HCT116 (cell line): ENCODE measurements at places on chromosomes 16 and 17.

DNA sequence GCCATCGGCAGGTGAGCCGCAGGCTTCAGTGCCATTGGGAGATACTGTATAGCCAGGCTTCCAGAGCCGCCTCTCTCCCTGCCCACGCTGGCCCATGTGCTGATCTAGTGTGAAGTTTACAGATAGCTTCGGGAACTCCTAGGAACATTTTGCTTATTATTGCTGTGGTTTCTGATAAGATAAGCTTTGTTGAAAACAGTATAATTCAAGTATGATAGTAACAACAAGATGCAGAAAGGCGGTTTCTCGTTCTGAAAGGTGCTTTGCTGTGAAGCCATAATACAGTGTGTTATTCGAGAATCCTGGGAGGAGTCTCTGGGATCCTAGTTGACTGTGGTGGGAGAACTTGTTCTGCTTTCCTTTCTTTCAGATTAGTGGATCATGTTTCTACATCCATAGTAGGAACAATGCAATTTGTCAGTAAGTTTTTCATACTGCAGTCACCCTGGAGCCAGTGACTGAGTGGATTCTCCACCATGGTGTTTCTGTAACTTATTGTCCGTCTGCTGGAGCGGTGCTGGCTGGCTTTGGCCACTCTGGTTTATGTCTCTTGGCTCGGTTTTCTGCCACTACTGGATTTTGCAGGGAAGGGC is 31.5 kb downstream of the RAB11FIP3 start:
- DNase-seq, result no peak

DNA sequence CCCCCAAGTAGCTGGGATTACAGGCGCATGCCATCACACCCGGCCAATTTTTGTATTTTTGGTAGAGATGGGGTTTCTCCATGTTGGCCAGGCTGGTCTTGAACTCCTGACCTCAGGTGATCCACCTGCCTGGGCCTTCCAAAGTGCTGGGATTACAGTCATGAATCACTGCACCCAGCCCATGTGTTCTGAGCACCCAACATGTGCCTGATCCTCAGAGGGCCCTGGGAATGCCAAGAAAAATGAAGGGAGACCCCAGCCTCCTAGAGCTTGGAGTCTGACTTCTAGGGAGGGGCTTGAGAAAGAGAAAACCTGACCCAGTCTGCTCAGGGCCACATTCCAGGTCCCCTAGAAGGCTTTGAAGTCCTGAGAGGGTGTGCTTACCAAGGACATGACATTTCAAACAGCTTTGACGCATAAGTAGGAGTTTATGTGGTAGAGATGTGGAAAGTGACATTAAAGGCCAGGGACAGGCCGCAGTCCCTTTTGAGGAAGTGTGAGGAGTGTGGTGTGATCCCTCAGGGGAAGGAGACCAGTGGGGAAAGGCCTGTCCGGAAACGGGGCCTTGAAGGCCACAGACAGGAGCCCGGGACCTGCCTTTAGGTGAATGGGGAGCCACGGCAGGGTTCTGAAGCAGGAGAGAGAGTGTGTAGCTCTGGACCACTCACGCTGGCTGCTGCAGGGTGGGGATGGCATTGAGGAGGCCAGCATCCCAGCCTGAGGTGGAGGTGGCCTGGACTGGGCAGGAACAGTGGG is 1.1 kb upstream of the CCL22 start:
- DNase-seq, result no peak

- DNase-seq, result no peak
Measured at GRCh38 chr16:22912654-22913053, 98.7 kb downstream of the HS3ST2 start.

GRCh38 chr16:69111216-69111875 is 5.9 kb downstream of the HAS3 start:
- DNase-seq, result no peak

DNA sequence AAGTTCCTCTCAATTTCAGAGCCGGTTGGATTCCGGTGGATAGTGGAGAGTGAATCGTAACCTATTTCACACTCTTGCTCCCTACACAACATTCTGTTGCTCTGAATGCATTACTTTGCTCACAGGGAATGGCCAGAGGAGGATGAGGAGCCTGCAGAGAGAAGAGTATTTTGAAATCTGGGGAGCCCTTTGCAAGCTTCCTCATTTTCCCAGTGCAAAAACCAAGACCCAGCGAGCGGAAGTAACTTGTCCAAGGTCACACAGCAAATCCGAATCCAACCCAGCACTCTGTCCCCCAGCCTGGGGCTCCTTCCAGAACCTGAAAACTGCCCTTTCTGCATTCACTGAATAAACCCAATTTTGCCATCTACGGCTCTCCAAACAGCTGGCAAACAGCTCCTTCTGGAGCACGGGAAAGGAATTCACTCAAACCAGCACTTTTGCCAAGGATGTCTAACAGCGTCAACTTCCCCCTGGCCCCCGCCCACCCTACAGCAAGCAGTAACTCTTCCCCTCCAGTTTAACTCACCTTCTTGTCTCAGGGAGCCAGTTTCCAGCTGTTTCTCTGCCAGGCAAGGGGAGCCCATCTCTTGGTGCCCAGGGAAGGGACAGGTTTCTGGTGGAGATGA is 557 bp downstream of the KCNG4 start:
- DNase-seq, result no peak

DNA sequence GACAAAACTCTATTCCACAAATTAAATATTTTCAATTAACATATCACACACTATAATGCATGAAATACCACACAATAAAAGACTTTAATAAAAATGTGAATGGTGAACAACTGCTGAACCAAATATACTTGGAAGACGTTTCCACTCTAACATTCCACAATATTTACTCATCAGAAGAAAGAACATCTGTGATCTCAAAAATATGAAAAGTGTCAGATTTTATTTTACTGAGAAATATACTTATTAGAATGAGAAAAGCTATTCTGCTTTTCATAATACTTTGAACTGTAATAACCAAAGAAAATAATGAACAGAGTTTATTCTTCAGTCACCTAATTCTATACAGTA is 181.8 kb upstream of the AXIN2 start:
- no peak for DNase-seq

GRCh38 chr16:26491101-26491670 is 575.5 kb upstream of the C16orf82 start:
- no peak for DNase-seq

DNA sequence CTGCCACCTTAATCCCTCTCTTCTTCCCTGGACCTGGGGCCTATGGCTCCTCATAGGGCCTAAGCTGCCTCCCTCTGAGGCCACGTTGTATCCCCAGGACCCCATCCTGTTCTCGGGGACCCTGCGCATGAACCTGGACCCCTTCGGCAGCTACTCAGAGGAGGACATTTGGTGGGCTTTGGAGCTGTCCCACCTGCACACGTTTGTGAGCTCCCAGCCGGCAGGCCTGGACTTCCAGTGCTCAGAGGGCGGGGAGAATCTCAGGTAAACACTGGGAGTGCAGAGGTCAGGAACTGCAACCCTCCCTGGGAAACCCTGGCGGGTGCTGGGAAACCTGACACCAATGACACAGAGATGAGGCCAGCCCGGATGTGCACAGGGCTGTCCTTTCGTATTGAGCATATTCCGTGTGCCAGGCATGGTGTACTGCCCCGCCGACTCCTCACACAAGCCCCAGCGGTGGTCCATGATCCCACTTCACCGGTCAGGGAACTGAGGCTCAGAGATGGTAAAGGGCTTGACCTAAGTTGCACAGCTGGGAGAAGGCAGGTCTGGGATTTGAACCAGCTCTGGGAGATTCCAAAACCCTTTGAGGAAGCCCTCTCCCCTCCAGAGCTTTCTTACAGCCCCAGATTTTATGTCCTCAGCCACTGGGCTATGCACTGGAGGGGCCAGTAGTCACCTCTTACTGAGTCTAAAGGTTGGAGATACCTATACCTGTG is 22.9 kb downstream of the ANKRD40 start:
- no peak for DNase-seq

DNA sequence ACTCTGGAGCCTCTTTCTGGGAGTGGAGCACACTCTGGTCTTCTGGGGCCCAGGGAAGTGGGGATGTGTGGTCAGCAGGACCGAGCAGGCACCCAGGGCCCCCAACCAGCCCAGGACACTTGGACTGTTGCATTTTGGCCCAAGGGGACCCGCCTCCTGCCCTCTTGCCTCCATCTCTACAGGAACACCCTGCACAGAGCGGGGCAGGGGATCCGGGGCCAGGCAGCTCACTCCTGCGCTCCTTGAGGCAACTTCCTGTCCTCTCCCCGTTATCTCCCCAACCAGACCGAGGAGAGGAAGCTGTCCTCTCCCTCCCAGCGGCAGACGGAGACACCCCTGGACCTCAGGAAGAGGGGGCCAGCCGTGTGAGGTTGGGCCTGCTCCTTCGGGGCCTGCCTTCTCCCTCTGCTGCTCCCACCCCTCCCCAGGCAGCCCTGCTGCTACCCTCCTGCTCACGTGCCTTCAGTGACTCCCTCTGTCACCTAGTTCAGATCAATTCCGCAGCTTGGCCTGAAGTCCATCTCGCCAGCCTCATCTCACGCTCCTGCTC is 10.0 kb upstream of the ATP2A3 start:
- no peak for DNase-seq

DNA sequence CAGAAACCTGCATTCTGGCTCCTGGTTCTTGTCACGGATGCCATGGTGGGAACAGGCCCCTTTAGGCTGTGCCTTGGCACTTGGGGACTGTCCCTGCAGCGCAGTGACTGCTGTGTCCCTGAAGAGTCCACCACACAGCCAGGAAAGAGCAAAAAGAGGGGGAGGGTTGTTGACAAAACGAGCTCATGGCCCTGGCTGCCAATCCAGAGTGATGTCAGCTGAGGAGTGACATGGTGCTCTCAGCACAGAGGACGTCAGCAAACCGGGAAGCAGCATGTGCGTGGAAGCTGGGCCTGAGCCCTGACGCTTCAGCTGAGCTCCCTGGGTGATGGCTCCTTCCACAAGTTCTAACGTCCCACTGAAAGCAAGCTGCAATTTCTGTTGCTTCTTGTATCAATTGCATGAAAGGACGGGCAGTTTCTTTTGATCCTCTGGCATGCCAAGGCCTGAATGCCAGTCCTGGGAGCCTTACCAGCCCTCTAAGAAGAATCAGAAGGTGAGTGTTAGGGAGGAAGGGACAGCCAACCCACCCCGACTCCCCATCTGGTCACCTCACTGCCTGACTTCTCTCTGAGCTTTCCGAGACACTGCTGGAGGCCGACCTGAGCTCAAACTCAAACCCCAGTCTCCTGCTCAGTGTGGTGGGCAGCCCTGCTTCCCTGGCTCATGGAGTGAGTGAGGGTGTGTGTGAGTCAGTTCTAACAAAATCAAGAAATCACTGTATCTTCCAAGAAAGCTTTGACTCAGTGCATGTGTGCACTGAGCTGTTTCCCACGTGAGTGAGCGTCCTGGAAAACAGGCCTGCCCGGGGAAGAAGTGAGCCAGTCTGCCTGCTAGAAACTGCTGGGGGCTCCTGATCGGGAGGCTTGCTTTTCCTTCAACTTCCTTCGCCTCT is 14.7 kb upstream of the WNT3 start:
- no peak for DNase-seq

DNA sequence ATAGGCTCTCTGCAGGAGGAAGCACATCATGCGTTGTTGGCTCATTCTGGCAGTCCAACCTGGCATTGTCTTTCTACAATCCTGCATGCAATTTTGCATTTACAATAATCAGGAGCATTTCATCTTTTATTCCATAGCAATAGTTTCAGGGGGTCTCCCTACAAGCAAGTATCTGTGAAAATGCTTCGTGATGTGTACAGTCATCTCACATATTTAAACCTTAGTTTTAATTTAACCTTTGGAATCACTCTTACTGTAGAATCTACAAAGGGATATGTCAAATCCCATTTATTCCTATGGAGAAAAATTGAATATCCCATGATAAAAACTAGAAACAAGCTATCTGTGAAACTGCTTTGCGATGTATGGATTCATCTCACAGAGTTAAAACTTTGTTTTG is 112.0 kb upstream of the WSB1 start:
- no peak for DNase-seq

- DNase-seq, result no peak
Measured at GRCh38 chr17:67436233-67436632, 59.2 kb downstream of the PITPNC1 start.

DNA sequence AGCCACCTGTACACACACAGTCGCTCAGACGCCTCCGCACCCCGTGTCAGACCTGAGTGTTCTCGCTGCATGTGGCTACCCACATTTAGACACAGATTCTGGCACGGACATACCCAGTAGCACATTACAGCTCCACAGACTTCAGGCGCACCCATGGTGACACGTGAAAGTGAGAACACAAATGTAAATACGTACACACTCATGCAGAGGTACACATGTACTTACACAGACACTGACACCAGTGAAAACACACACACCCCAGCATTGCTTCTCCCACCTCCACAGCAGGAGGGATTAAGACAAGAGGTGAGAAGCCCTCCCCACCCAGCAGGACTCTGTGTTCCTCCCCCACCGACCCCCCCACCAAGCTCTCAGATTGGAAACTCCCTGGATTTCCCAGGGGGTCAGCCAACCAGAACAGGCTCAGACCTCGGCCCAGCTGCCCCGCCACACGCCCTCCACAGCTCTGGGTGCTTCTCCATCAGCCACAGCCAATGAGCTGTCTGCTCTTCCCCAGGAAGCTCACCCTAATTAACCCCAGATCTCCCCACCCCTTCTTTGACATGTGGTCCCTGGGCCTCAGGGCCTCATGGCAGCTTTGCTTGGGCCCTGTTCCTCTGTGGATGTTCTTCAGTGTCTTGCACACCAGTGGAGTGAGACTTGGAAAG is 5.3 kb upstream of the FOXN1 start:
- no peak for DNase-seq
